Frontal cortex (tissue), 4 donors: ENCODE measurements at places on chromosomes 3 and 15.

DNA sequence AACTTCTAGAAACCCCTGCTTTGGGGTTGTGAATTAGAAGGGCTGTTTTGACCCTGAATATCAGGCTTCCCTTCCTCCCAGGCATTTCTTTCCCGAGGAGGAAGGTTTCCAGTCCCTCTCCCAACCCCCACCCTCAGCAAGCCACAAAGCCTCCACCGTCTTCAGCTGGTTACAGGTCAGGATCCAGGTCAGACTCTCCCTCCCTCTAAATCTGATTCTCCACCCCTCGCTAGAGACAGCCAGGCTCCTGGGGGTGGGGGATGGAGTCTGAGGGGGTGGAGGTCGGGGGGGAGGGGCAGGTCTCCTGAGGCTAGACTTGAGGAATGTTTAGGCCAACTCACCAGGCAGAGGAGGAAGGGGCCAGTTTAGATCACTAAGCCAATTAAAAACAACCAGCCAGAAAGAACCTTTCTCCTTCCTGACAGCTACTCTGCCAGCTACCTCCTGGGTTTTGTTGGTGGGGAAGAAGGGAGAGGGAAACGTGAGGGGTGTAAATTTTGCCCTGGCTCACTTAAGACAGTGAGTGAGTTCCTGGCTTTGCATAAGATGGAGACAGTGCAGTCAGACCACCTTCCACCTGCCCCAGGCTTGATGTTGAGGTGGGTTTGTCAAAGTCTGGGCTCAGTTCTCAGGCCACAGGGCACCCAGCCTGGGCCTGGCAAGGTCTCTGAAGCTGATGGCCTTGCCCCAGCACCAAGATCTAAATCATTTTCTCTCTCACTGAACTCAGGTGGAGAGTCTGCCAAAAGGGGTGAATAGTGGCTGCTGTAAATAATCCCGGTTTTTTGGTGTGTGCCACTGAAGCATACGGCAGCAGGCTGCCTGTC lies 19.5 kb downstream of the BMF start:
- DNase-seq = no peak

DNA sequence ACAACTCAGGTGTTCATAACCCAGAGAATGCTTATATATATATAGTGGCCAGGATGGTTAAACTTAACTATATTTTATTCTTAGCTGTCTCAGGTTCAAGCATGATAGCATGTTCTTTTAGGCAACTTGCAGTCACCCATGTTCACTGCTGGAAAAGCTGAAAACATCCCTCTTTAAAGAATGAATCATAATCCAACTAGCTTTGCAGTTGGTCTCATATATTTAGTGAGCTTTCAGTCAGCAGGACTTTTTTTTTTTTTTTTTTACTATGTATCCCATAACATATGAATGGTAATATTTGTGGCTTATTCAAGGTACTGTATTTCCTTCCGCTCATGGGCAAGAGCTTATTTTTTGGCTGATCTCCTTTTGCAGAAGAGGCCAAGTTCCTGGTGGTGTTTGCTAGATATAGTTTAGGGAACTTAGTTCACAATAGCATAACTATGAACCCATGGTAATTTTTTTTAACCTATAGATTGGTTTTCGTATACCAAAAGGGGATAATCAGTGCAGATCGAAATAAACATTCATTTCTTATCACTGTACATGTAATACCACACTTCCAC lies 77.6 kb downstream of the CMSS1 start:
- DNase-seq = no peak

DNA sequence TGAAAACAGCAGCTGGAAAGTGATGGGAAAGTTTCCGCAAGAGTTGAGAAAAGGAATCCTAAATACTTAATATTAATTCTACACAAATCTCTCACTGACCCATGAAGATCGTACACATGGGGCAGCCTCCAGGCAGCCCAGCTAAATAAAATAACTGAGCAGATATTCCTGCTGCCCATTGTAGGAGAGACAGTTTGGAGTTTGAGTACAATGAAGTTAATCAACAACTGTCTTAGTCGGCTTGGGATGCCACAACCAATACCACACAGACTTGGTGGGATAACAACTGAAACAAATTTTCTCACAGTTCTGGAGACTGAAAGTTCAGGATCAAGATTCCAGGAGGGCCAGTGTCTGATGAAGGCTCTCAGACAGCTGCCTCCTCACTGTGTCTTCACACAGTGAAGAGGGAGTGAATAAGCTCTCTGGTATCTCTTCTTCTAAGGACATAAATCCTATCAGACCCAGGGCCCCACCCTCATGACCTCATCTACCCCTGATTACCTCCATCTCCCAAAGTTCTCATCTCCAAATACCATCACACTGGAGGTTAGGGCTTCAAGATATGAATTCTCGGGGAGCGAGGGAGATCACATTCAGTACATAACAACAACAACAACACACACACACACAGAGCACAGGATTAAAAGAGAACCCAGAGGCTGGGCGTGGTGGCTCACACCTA lies 9.7 kb downstream of the TRPM7 start:
- DNase-seq = no peak

GRCh38 chr3:56783644-56784447 lies 17.9 kb downstream of the ARHGEF3 start:
- DNase-seq = no peak

DNA sequence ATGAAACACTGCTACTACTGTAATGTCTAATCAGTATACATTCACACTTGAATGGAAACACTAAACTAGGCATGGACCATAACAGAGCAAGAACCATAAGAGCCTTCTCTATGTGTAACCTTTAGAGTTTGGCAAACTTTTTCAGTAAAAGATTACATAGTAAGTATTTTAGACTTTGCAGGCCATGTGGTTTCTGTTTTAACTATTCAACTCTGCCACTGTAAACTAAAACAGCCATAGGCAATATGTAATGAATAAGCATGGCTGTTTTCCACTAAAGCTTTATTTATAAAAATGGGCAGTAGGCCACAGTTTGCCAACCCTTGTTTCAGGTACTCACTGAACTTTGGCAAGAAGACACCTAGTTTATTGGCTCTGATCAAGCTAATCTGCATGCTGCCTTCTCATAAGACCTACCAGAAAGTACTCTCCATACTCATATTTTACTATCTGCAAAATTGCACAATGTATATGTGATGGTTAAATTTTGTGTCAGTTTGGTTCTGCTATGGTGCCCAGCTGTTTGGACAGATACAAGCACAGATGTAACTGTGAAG lies 46.0 kb downstream of the UACA start:
- DNase-seq = no peak

- no peak for DNase-seq
Observed at GRCh38 chr15:79017953-79018352, 72.6 kb downstream of the RASGRF1 start.

DNA sequence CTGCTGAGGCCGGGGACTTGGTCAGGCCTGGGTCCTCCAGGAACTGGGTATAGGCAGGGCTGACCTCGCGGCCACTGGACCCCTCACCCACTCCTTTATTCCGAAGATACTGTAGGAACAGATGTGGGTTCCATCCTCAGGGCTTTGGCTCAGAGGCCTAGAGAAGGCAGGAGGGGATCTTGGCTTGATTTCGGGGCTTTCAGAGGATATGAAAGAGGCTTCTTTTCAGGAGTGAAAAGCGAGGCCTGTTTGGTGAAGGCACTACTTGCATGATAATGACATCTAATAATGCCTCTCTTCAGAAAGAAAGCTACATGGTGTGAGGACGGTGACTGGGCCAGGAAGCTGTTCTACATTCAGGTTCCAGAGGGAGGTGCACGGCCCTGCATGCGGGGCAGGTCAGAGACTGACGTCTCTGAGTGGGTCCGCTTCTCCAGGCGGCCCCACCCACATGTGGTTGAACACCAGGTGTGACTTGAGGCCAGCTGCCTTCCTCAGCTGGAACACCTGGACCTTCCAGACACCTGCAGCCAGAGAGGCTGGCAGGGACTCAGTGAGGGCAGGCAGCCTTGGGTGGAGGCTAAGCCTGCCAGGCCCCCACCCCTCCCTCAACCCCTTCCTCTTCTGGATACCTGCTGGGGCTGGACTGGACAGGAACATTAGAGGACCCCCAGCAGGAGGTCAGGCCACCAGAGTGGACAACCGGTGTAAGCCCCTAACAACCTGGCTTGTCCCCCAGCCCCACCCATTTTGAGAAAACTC lies 31.1 kb upstream of the HHATL start:
- DNase-seq = peak; percentile 43

GRCh38 chr3:105526360-105527111 lies 159.8 kb downstream of the ALCAM start:
- DNase-seq = no peak

GRCh38 chr3:173529062-173529711 lies 131.6 kb downstream of the NLGN1 start:
- DNase-seq = no peak

DNA sequence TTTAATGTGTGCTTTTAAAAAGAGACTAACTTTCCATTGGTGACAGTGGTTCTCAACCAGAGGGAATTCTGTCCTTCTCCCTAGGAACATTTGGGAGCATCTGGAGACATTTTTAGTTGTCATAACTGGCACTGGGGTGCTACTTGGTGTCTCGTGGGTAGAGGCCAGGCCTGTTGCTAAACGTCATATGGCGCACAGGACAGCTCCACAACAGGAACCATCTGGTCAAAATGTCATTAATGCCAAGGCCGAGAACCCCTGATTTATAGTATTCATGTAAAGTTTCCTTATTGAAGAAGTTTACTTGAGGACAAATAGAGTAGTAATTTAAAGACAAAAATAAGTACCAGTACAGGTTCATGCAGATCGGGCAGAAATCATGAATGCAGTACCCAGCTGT lies 164.2 kb downstream of the FEZF2 start:
- DNase-seq = no peak

DNA sequence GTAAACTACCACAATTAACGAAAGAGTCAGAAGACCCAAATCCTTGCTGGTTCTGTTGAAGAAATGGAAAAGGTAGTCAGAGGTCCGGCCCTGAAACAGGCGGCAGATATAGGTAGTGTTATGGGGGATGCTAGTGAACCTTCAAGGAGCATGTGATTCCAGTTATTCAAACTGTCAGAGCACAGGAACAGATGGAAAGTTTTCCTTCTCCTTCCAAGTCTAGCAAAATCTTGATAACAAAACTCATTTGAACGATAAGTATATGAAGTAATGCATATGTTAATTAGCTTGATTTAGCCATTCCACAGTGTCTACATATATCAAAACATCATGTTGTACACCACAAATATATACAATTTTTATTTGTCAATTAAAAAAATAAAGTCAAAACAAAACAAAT lies 26.6 kb upstream of the GOLGA8J start:
- no peak for DNase-seq
